ENCODE measurements at places on chromosomes 2 and 18.

DNA sequence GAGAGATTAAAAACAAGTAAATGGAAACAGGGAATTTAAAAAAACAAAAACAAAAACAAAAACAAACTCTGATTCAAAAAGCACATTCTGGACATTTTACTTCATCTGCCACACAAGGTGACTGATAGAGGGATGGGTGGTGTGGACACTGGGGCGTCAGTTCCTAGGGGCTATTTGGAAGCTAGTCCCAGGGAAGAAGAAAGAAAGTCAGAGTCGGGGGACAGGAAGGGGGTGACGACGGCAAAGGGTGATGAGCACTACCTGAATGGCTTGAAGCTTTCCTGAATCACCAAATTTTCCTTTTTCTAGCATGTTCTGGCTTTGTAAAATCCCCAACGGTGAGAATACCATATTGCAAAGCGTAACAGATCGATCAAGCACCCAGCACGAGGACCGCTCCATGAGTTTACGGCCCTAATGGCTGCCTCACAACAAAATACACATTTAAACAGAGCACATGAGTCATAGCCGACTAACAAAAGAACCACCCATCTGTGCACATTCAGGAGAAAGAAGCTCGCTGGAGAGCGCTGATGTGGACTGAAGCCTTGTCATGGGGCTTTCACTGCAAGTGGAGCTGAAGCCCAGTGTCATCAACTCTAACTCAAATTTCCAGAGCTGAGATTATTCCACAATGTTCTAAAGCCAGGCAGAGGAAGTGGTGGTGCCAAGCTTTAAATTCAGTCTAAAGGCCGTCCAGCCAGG, 178.9 kb downstream of the LNPK start:
- no peak for DNase-seq

DNA sequence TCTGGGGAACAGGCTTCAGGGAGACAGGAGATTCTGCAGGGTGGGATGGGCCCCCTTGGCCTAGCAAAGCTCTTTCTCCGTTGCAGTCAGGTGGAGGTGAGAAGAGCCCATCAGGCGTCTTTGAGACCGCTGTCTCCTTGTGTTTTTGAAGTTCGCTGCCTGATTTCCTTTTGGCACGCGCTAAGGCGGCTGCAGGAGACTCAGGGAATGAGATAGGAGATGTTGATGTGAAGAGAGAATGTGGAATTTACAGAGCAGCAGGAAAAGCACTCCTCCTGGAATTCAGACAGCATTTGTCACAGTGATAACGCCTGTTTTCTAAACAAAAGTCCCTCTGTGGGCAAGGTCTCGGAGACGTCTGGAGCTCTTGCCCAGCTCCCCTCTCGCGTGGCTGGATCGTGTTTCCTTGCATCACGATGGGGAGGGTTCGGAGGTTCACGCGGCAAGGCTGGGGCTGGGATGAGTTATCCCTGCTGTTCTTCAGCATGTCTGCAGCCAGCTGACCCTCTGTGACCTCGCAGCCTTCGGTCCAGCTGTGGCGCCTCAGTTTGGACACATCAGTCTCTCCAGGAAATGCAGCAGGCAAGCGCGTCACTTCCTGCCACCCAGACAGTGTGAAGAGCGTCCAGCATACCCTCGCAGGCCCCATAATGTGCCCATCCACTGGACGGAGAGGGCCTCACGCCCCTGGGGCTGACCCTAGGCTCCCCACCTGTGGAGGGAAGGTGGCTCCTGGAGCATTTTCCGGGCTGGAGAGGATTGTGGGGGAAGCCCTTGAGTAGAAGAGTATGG, 30.2 kb downstream of the GLI2 start:
- DNase-seq: no peak

DNA sequence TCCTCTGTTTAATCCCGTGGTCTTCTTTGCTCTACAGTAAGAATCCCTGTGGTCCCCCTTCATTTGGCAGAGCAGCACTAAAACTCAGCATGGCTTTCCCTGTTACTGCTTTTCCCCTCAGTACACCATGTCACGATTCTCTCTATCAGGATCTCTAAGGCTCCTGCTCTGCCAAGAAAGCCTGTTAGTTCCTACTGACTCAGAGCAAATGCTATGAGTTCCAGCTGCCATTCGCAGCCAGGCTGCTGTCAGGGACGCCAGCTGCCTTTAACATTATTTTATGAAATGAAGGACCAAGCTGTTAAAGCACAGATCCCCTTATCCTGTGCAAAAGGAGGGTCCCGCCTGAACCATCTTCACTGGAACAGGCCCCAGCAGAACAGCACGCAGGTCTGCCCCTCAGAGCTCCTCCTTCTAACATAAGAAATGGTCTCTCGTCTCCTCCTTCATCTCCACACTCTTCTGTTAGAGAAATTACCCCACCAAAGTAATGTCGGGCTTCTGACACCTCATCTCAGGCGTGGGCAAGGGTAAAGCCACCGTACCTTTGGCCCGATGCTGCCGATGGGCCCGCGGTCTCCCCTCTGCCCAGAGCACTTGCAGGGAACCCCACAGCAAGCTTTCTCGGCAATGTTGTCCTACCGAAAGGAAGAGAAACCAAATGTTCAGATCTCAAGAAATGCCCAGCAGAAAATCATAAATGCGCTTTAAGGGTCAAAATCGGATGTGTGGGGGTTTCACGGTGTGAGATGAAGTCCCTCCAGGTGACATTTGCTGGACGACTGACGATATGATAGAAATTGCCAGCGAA, 52.6 kb downstream of the COL6A3 start:
- no peak for DNase-seq

DNA sequence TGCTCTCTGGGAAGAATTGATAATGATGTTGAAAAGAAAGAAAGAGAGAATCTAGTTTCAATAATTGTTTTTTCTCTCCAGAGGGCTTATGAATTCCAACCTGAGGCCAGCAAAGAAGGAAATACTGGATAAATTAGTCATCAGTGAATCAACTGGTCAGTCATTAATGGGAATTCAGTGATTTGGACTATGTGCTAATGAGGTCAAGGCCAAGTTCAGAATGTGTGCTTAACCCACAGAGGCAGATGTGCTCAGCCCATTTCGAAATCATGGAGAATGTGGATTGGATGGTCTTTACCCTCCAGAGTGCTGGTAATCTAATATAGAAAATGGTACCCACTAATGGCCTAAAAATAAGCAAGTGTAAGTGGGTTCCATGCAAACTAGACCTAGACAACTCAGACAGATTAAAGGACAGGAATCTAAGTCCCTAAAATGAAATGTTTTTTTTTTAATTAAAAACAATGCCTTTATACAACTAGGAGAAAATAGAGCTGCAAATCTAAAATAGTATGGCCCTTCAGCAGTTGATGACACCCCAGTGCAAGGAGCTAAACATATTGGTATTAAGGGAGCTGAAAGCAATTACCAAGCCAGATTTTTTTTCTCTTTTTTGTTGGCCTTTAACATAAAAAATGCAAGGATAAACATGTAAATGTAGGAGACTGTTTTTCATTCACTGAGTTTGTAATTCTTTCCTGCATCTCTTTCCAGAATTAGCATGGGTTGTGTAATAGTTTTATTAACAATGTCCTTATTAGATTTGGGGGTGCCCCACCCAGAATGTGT, 296.9 kb downstream of the SATB2 start:
- no peak for DNase-seq

- DNase-seq: no peak
Observed at GRCh38 chr2:170362313-170362870, 184.4 kb downstream of the MYO3B start.

GRCh38 chr2:241254904-241255351, 60.5 kb downstream of the HDLBP start:
- no peak for DNase-seq

DNA sequence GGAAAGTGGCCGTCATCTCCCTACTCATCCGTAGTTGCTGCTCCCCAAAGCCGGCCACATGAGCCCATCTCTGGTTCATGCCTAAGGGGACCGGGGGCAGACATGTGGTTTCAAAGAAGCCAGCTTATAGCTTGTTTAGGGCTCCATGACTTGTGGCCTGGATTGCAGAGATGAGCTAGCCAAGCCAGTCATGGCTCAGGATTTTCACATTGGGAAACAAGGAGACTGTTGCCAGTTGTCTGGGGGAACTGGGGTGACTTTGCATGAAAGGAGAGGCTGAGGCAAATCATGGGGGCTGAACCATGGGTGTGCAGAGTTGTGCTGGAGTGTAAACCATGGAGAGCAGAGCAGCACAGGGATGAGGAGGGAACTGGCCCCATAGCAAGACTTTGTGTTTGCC, 183.0 kb upstream of the APCDD1 start:
- no peak for DNase-seq

DNA sequence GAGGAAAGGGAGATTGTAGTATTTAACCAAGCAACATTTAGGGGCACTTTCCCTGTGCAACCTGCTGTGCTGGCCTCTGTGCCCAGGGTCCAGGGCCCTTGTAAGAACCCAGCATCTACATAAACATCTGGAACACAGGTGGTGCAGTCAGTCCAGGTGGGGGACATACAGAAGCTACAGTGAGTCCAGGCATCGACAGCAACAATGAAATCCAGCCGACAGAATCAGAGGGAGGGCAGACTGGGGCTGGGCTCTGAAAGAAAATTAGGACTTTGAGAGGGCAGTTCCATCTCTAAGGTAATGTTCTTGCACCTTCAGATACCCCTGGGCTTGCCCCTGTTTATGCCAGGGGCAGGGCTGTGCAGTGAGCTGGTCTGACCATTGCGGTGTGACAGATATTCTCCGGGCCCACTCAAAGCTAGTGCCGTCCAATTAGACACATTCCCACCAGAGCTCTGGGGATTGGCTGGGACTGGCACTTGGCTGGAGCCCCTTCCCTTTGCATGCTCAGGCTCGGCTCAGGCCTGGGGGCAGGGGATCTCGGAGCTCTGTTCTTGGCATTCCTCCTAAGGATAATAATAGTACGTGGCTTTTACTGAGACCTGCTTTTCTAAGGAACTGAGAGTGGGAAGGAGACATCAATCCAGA, 5.4 kb downstream of the LBH start:
- DNase-seq: no peak

GRCh38 chr2:46964835-46965560, 49.4 kb upstream of the MCFD2 start:
- DNase-seq: no peak

DNA sequence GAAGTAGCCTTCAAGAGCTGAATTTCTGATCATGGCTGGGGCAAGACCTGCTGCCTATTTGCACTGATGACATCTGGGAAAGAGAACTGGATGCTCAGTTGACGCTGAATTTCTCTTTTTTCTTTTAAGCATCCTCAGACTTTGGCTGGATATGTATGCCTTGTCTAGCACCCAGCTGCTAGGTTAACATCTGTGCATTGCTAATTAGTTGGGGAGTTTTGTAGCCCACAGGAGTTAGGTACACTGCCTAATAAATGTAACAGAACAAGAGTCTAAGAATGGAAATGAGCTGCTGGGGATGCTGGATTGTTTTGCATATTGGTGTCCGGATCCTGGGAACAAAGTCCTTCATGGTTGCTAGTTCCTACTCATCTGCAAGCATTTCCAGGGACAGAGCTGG, 40.9 kb upstream of the STPG4 start:
- DNase-seq: no peak

DNA sequence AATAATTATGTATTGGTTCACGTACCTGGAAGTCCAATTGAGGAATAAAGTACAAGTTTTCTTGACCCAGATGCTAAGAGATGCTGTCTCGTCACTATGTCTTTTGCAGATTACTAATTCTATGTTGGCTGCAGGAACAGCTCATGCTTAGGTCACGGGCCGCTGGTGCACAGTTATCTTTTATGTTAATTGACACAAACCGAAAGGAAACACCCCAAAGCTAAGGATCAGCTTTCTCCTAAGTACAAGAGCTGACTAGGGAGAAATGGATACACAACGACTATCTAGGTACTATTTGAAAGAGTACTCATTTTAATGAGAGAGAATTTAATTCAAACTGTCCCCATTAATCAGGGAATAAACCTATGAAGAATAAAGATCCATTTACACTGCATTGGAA, 217.7 kb upstream of the SLC35G4 start:
- no peak for DNase-seq

DNA sequence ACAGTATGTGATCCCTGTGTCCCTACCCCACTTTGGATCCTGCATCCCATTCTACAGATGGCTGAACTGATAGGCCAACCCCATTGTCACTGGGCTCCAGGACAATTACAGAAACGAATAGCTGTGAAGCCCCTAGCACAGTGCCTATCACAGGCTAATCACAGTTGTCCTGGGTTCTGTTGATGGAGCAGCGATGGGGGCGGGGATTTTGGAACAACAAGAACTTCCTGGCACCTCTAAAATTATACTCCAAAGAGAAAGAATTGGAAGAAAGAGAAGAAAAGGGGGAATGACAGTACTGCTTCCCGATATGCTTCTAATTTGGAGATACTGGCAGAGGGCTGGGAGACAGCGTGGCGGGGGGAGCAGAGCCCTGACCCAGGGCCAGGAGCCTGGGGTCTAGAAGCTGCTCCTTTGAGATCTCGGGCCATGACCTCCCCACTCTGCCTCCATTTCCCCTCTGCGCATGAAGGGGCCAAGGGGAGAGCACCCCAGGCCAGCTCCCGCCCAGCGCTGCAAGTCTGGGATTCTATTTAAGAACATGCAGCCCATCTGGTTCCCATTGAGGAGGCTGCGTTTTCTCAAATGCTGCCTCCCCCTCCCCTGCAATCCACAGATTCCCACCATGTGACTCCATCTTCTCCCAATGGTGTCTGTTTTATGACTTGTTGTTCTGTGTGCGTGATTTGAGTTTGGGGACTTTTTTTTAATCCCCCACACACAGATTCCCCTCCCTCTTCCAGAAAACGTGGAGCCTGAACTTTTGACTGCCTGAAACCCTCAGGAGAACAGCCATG, 202.7 kb downstream of the CYP26B1 start:
- DNase-seq: no peak

DNA sequence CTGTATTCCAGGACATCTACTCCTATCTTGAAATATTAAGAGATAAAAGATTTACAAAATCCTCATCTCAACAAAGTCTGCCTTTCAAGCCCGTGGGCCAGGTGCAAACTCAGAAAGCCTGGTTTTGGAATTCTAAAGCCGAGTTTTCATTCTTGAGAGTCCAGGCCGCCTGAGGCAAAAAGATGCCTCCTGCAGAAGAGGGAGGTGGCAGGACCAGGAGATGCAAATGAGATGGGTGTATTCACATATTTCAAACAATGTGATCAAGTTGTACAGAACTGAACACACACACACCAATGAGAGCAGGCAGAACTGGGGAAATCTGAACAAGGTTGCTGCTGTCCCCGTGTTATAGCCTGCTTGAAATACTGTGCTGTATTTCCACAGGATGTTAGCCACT, 7.7 kb upstream of the HS6ST1 start:
- no peak for DNase-seq

- DNase-seq: peak; percentile 7
Observed at GRCh38 chr2:218733171-218734021, 22.8 kb downstream of the TTLL4 start.

- DNase-seq: no peak
Observed at GRCh38 chr2:129849559-129850160, 129.8 kb upstream of the RAB6C start.

DNA sequence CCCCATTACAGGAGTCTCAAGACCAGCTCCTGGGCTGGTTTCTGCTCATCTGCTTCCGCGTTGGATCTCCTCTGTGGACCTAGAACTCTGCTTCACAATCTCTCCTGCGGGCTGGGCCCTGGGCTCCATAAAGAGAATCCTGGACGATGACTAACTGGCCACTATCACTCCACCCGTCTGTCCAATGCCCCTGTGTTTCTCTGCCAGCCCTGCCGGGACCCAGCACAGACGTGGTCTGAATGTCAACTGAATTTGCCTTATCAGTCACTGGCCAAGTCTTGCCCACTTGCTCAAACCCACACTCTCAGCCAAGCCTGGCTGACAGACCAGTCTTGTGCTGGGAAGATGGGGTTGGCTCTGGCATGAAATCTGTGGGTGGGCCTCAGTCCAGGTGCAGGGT, 17.4 kb downstream of the KIF3C start:
- DNase-seq: no peak

- no peak for DNase-seq
Observed at GRCh38 chr2:37982147-37982582, 57.1 kb downstream of the RMDN2 start.
